ENCODE measurements at places on chromosomes 2 and 18. TPM values are rescaled to one million over a fixed set of nuclear protein-coding genes. Genes with fewer than 3 reads are reported as not detected.

The GPR75 gene
- total RNA-seq = not detected

The CDK5R2 gene
- not detected for total RNA-seq

The CABYR gene
- total RNA-seq = 39.6 TPM

The ELOA2 gene
- not detected for total RNA-seq

The GKN2 gene
- total RNA-seq = not detected

The ECEL1 gene
- 1.0 TPM for total RNA-seq

The GTF2A1L gene
- not detected for total RNA-seq

The CYTIP gene
- not detected for total RNA-seq

The AOX1 gene
- 0.14 TPM for total RNA-seq

The SIGLEC15 gene
- 0.07 TPM for total RNA-seq

The CAPN14 gene
- 1.6 TPM for total RNA-seq

The TANK gene
- total RNA-seq = 46.8 TPM

The LRRTM1 gene
- not detected for total RNA-seq

The SATB2 gene
- total RNA-seq = 5.4 TPM

The CPO gene
- total RNA-seq = 1.2 TPM

The IL18RAP gene
- total RNA-seq = not detected

The AGXT gene
- not detected for total RNA-seq

The CDCA7 gene
- total RNA-seq = 14.8 TPM

The BIN1 gene
- 89.3 TPM for total RNA-seq

The IL36B gene
- not detected for total RNA-seq

The SKA1 gene
- total RNA-seq = 13.3 TPM

The CDH2 gene
- total RNA-seq = 83.5 TPM

The LYPD6 gene
- 12.2 TPM for total RNA-seq

The POTEF gene
- 1.8 TPM for total RNA-seq

The DOK6 gene
- total RNA-seq = 0.09 TPM

The TXNDC2 gene
- total RNA-seq = not detected

The WNT6 gene
- 4.4 TPM for total RNA-seq

The CROCC2 gene
- not detected for total RNA-seq

The TTN gene
- under 0.01 TPM for total RNA-seq

The DRC1 gene
- total RNA-seq = 0.20 TPM

The CIB4 gene
- total RNA-seq = not detected

The SERPINB13 gene
- total RNA-seq = not detected

The HTR2B gene
- total RNA-seq = 0.51 TPM

The IL1R1 gene
- 1.5 TPM for total RNA-seq

The SIX3 gene
- total RNA-seq = not detected

The CHST9 gene
- total RNA-seq = not detected

The CYRIA gene
- total RNA-seq = 10.7 TPM

The ATP9B gene
- total RNA-seq = 60.4 TPM

The NEU2 gene
- not detected for total RNA-seq

The ZNF385B gene
- total RNA-seq = not detected

The IL1RN gene
- 0.78 TPM for total RNA-seq

The MMADHC gene
- total RNA-seq = 195 TPM
